ENCODE measurements at places on chromosomes 4 and X.

DNA sequence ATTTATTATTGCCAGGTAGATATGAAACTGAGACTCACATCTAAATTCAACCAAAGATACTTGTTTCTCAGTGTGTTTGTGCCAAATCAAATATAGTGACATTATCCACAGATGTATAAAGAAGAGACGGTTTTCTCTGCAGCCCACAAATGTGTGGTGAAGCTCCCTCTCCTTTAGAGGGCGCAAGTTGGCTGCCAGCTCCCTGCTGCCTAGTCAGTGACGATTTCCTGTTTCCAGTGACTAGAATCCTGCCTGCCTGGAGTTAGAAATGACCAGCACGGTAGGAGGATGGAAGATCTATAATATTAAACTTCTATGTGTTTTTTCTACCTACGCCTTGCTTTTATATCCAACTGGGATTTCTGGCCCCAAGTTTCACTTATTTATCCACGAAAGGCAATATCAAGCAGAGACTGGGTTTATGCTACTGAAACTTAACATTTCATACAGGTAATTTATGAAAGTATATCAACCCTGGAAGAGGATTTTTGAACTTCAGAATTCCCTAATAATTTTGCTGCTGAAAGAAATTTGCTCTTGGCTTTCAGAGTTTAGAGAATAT is 1793.7 kb upstream of the TENM3 start:
- DNase-seq, result no peak

GRCh38 chr4:39410415-39410814 is 3.7 kb downstream of the KLB start:
- no peak for DNase-seq

GRCh38 chr4:70992391-70992881 is 1.0 kb upstream of the DCK start:
- no peak for DNase-seq

DNA sequence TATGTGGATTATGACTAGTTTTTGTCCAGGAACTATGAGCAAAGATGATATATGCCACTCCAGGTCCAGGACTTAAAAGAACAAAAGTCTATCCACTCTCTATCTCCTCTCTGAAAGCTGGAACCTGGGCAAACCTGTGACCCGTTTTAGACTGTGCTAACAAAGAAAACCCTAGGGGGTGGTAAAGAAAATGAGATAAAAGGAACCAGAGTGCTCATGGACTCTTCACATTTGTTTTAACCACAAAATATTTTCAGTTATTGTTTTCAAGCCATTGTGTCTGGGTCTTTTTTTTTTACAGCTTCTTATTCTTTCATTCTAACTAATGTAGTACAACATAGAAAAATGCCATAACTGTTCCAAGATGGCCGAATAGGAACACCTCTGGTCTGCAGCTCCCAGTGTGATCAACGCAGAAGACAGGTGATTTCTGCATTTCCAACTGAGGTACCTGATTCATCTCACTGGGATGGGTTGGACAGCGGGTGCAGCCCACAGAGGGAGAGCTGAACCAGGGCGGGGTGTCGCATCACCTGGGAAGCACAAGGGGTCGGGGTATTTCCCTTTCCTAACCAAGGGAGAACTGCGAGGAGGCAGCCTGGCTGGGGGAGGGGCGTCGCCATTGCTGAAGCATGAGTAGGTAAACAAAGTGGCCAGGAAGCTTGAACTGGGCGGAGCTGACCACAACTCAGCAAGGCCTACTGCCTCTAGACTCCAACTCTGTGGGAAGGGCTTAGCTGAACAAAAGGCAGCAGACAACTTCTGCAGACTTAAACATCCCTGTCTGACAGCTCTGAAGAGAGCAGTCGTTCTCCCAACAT is 45.1 kb downstream of the CHM start:
- DNase-seq, result no peak

GRCh38 chr4:15031197-15031596 is 28.9 kb downstream of the CPEB2 start:
- DNase-seq, result no peak

- DNase-seq, result no peak
Measured at GRCh38 chrX:12978205-12979025, 3.5 kb downstream of the TMSB4X start.

DNA sequence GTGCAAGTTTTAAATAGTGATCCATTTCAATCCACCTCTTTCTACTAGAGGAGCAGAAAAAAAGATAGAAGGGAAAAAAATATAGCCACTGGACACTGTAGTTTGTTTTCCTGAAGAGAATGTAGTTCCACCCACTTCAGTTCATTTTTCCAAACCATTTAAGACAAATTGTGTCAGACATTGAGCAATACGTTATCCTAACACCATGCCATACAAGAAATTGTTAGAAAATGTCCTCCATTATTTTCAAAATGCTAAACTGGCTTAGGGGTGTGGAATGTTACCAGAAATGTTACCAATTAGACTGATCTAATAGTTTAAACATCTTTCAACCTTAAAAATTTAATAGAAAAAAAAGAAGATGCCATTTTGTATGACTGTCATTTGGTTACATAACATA is 48.6 kb upstream of the ETNPPL start:
- no peak for DNase-seq

GRCh38 chr4:104494822-104495559 is at the start of gene CXXC4:
Gene CXXC4, minus strand, starts transcription at chr4:104494894. Its CDS starts 3,092 bp downstream, at chr4:104491802.
- no peak for DNase-seq

DNA sequence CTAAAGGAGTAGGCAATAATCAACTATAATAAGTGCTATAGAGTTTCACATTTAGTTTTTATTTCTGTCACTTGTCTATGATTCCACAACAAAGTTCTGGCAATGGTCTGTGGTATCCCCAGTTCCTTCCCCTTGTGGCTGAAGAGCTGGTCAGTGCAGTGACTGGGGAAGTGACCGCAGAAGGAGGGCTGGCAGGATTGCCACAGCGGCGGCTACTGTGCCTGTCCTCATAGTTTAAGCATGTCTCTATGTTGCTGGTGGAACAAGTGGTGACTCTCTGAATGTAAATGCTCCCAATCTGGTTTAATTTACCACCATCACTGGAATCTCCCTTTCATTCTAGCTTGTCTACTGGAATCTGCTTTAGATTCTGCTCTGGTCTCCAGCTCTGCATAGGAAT is 170.6 kb upstream of the GK2 start:
- DNase-seq, result no peak

- DNase-seq, result no peak
Measured at GRCh38 chrX:65871671-65872311, 168.1 kb downstream of the VSIG4 start.

GRCh38 chr4:175453456-175453855 is 358.6 kb downstream of the GPM6A start:
- no peak for DNase-seq

DNA sequence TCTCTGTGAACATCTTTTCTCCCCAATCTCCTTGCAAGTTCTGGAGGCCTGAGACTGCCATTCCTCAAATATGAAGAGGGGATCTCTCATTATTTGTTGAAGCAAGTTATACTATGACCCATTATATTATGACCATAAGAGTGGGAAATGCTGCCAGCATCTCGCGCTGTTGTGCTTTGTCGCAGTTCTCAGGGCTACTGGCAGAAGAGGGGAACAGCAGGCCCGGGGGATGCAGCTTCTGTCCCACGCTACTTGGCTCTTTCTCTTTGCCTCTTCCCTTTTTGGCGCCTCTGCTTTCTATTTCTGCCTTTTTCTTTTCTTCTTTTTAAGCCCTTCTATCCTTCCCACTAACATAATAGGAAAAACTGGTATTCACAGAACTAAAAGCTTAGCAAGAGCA is 64.2 kb downstream of the GEMIN8 start:
- no peak for DNase-seq

GRCh38 chrX:15606136-15606535 is 5.4 kb upstream of the ACE2 start:
- no peak for DNase-seq

DNA sequence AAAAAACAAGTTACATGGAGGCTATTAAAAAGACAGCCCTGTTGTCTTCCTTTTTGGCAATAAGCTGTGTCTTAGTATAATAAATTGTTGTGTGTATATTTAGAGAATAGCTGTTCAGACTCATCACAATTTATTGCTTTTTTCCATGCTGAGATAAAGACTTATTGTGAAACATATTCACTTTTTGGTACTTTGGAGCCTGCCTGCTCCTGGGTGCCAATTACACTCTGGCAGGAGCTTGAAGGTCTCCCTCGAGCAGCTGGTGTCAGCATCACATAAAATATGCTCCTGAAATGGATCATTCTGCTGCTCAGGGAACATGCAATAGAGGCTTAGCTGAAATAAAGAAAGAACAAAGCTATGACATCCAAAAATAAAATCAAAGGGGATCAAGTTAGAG is 211.6 kb upstream of the DKK2 start:
- DNase-seq, result no peak

GRCh38 chr4:147580396-147580795 is 36.8 kb upstream of the TMEM184C start:
- DNase-seq, result no peak

DNA sequence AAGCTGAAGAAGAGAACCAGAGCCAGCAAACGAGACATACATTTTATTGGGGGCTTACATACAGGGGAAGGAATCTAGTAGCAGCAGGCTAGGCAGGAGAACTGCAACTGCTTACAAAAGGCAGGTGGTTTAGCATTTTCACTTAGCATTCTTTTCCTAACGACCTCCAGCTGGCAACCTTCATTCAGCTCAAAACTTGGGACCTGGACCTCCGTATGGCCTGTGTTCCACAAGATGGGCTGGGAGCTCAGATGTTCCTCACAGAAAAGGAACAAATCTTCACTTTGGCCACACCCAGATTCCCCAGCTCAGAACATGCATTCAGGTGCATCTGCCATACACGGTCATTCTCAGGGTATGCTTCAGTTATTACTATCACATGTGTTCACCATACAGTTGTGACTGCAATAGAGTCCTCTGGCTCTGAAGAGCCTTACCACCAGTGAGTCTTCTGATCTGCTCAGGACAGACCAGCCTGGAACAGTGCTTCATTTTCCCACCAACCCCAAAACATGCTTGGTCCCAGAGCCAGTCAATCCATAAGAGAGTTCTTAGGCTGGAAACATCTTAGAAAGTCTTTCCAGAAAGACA is 29.6 kb upstream of the AP1AR start:
- no peak for DNase-seq

DNA sequence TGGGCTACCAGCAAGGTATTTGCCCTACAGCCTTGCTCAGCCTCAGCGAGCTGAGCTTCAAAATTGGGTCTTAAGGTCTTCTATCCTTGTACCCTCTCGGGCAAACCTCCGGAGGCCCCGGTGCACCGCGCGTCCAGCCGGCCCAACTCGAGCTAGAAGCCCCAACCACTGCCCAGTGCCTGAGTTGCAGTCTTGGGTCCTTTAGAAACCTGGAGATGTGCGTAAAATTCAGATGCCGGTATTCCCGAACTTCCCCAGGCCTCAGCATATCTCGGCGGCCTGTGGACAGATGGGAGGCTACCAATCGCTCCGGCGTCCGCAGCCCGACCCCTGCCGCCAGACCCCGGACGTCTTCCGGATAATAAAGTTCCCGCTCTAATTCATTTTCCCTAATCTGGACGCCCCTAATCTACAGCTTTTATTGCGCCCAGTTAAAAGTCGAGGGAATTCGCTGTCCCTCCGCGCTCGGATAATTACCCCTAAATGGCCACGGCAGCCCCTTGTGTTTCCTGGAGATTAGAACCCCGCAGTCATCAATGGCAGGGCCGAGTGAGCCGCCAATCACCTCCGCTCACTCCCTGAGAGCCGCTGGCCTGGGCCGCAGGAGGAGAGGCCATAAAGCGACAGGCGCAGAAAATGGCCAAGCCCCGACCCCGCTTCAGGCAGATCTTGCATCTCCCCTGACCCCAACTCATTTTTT is 1.5 kb upstream of the MSX1 start:
- no peak for DNase-seq

GRCh38 chr4:77600521-77601451 is 4.8 kb upstream of the CXCL13 start:
- no peak for DNase-seq

- no peak for DNase-seq
Measured at GRCh38 chrX:17375367-17375636, 302 bp downstream of the NHS start.

- no peak for DNase-seq
Measured at GRCh38 chrX:130879869-130880268, 23.1 kb downstream of the ENOX2 start.

- no peak for DNase-seq
Measured at GRCh38 chr4:150874338-150875226, 140.5 kb downstream of the LRBA start.

GRCh38 chrX:31851761-31852160 is 779.9 kb upstream of the FTHL17 start:
- no peak for DNase-seq

GRCh38 chrX:49155243-49155899 is 7.2 kb upstream of the MAGIX start:
- DNase-seq, result no peak

DNA sequence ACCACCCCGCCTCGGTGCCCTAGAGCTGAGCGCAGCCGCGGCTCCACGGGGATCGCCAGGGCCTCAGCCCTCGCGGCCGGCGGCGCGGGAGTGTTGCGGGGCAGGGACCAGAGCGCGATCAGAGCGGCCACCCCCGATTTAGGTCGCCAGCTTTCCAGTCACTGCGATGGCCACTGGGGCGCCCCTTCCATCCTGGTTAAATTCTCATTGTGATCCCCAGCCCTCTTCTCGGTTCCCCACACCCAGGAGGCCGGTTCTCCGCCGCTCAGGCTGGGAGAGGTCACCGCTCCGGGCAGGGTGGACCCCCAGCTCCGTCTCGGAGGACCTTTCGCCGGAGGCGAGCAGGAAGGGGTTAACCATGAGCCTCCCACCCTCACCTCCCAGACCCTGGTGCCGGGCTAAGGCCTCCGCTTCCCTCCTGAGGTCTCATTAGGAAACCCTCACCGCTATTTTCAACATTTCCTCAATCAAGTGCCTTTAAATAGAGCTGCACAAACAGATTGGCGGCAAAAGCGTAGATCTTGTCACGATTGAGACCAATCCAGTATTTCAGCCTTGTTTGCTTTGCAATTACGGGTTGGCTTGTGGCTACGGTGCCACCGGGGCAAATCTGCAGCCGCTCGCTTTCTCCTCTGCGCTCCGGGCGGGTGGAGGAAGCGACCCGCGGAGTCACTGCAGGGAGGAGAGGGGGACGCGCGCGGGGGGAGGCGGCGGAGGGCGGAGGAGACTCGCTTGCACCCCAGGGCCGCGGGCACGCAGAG is 8.3 kb upstream of the HAND2 start:
- DNase-seq, result no peak

DNA sequence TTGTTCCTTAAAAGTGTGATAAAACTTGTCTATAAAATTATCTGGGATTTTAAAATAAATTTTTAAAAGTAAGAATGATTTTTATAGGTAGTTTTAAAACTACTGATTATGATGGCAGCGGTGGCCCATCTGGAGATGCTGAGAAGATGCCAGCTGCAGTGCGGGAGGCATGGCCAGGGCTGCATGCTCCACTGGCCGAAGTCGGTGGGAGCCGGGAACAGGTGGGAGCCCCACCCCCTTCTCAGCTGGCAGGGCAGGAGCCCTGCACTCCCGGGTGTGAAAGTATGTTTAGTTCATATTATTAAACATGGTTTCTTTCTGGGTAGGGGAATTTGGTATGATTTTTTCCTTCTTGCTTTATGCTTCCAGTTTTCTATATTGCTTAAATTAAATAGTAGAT is 63.8 kb downstream of the CORIN start:
- DNase-seq, result no peak

- no peak for DNase-seq
Measured at GRCh38 chr4:52939739-52940138, 77.6 kb downstream of the RASL11B start.

- no peak for DNase-seq
Measured at GRCh38 chr4:98586962-98587354, 71.5 kb downstream of the TSPAN5 start.

- DNase-seq, result no peak
Measured at GRCh38 chrX:118181030-118181429, 64.4 kb upstream of the KLHL13 start.

- no peak for DNase-seq
Measured at GRCh38 chrX:101191217-101191750, 28.3 kb upstream of the DRP2 start.

GRCh38 chr4:101693842-101694398 is 96.6 kb upstream of the BANK1 start:
- DNase-seq, result no peak
